Jurkat, Clone E6-1 (cell line): ENCODE measurements at places on chromosomes 5 and 9.
A peak's percentile ranks its signal among the peaks of the same experiment; 100 is the strongest.

DNA sequence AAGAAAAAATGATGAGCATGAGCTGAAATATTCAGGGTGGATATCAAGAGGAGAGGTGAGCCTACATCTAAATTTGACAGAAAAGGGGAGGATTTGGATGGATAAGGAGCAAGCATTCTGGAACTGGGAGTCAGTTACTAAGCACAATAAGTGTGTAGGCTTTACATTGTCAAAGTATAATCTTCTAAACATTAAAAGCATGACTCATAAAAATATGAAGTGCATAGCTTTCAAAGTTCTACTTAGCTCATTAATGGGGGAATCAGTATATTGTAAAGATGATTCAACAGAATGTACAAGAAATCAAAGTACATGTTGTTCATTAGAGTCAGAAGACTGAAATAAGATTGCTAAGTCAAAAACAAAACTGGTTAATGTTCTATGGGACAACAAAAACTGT is 248.0 kb upstream of the GAS1 start:
- DNase-seq, result no peak

DNA sequence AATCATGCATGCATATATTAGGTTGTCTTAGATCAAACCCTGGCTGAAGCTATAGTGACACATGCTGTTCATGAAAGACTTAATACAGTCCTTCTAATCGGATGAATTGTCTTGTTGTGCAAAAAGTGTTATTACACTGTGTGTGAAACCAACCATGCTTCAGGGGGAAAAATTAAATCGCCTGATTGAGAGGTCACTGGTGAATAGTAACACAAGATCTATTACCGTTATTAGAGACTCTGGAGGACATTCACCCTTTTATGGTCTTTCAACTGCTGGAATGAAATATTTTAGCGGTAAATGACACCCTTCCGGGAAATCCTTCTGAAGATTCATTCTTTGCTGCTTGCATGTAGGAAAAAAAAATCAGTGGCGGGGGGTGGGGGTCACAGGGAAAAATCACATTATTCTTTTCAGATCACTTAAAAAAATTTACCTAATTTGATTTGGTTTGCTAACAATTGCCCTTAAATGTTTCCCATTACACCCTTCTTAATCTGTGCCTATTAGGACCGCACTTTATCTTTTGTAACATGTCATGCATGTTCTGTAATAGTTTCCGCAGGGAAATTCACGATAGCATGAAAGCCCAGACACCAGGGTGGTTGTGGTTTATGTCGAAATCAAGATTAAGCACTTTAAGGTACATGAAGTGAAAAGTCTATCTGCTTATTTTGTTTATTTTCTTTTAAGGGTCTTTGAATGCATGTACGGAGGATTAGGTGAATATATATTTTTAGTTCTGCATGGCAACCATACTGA is 120.6 kb downstream of the FOCAD start:
- no peak for DNase-seq

GRCh38 chr9:128116104-128117083 is 11.1 kb downstream of the PTGES2 start:
- DNase-seq, result no peak

DNA sequence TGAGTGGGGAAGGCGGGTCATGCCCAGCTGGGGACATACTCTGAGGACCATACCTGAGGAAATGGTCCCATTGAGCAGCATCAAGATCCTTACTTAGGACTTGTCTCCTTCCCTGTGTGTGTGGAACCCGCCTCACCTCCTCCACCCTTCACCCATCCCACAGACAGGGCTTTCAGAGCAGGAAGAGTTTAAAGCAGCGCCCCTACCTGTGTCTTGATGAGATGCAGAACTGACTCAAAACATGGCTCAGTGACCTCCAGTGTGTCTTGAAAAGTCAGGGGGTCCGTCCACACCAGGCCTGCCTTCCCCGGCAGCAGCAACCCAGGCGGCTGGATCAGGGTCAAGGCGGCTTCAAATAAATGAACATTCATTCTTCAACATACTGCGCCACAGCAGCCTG is 38.4 kb downstream of the PLAC8L1 start:
- no peak for DNase-seq

DNA sequence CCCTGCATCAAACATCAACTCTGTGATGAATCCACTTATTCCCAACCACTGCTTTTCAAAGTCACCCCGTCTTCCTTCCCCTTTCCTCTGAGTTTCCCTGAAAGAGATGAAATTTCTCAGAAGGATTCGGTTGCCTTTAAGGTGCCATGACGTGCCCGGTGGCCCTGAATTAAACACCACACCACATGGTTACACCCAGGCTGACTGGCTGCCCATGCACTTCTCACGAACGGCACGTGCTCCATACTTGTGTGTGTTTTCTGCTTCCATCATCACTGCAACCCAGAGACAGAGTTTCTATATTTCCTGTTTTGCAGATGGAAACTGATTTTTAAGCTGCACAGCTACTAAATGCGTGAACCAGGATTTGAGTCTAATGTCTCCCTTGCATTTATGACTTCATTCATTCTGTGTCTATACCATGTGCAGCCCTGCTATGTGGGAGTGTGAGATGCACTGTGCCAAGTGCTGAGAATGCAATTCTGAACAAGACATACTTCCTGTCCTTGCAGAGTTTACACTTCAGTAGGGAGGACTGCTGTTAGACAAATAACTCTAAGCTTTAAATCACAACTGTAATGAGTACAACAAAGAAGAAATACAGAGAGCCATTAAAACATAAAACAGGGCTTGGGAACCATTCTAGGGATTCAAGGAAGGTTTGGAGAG is 162.9 kb downstream of the NXNL2 start:
- no peak for DNase-seq

- no peak for DNase-seq
Observed at GRCh38 chr5:133240425-133241091, 188.7 kb downstream of the HSPA4 start.

DNA sequence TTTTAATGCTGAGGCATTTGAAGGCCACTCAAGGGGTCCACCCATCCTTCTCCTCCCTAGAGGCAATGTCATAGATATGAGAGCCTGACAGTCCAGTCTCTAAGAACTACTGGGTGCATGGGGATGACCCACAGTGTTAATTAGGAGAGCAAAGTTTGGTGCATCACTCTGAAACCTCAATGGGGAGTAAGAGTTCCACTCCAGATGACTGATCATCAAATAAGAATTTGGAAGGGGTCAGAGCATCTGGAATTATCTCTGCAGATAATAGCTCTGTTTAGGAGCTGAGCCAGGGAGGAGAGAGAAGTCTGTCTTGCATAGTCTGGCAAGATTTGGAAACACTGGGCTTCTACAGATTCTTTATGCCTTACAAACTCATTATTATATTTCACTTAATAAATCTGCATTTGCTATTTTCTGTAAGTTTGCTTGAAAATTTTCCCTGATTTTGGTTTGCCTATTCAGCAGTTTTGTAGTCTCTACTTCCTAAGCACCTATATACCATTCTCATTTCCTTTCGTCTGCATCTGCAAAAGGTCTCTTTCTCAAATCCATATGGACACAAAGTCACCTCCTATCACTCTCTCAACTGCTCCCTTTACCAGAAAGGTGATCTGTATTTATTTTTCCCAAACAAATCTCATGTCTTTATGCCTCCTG is 27.7 kb downstream of the FGF10 start:
- DNase-seq, result no peak

DNA sequence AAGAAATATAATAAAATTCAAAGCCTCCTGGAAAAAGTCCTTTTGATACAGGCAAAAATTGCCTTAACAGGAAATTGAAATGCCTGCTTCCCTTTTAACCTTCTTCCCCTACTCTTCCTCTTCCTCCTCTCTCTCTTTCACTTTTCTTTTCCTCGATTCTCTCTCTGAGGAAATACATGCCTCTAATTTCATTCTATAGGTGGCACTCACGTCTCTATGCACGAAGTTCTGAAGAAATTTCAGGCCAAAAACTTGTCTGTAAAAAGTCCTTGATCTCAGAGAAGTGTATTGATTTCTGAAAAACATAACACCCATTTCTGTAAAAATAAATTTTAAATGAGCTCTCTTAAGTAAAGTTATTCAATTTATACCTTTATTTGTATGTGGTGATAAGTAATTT is 371.7 kb upstream of the IRX4 start:
- no peak for DNase-seq

DNA sequence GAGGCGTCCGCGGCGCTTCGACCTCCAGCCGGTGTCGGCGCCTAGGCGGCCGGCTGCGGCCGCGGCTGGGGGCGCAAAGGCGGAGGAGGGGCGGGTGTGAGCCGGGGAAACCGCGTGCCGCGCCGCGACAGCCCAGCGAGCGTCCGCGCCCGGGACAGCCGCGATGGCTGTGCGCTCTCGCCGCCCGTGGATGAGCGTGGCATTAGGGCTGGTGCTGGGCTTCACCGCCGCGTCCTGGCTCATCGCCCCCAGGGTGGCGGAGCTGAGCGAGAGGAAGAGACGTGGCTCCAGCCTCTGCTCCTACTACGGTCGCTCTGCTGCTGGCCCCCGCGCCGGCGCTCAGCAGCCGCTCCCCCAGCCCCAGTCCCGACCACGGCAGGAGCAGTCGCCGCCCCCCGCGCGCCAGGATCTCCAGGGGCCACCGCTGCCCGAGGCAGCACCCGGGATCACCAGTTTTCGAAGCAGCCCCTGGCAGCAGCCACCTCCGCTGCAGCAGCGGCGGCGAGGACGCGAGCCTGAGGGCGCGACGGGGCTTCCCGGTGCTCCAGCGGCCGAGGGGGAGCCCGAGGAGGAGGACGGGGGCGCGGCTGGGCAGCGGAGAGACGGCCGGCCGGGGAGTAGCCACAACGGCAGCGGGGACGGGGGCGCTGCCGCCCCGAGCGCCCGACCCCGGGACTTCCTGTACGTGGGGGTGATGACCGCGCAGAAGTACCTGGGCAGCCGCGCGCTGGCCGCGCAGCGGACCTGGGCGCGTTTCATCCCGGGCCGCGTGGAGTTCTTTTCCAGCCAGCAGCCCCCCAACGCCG is 605 bp downstream of the CHSY3 start:
- DNase-seq, result no peak

GRCh38 chr5:96470785-96471184 is 37.7 kb upstream of the PCSK1 start:
- DNase-seq, result no peak

DNA sequence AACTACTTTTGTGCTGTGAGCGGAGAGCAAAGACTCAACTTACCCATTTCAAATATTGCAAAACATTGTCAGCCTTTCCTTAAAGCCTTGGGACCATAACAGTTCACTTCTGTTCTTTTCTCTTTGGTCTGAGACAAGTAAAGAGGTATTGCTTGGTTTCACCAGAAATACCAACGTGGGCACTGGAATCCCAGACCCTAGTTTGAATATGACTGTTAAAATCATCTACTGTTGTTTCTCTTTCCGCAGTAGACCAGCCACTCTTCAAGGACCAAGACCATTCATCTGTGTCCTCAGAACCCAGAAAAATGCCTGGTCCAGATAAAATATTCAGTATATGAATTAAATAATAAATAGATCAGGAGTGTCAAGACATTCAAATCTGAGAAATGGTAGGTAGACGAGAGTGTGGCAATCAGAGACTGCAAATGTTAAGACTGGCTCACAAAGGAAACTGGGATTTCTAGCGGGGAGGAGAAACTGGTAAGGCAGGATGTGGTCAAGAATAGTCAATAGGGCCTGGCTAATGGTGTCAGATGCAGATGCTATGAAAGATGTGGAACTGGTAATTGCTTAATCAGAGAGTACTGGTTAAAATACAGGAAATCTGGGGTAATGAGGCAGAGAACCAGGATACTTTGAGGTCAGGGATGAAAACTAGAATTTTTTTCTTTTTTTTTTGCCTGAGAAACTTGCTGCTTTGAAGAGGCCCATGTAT is 82.1 kb upstream of the IL33 start:
- peak; percentile 57 for DNase-seq

DNA sequence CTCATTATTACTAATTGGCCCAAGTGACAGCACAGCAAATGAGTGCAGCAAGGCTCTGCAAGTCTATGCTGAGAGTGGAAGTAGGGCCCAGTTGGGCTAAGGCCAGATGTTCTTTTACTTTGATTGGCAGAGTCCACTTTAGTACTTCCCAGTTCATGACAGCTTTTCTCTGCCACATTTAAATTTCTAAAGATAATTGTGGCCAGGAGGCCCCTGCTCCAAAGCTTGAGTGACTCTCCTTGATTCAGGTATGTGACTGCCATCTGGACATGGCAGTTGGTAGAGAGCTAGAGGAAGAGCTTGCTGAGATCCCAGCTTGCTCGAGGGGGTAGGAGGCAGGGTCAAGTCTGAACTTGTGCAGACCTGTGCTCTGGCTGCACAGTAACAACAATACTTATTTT is 154.1 kb downstream of the CARTPT start:
- DNase-seq, result no peak

GRCh38 chr5:67416133-67416937 is 219.7 kb upstream of the CD180 start:
- peak; percentile 24 for DNase-seq

GRCh38 chr5:57002959-57003485 is 51.1 kb upstream of the MIER3 start:
- DNase-seq, result no peak

DNA sequence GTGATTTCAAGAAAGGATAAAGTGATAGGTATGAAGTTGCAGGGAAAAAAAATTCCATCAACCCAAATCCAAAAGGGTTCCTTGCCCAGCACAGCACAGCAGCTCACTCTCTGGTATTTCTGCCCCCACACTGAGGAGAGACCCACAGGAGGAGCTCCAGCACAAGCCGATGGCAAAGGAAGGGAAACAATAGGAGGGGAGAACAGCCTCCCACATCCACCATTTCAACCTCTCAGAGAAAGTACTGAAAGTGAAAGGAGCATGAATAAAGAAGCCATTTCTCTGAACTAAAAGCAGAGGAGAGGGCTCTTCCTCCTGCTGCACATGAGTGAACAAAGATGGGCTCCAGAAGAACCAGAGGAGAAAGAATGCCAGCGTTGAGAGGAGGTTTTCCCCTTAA is 54.9 kb upstream of the ZSWIM6 start:
- DNase-seq, result no peak

DNA sequence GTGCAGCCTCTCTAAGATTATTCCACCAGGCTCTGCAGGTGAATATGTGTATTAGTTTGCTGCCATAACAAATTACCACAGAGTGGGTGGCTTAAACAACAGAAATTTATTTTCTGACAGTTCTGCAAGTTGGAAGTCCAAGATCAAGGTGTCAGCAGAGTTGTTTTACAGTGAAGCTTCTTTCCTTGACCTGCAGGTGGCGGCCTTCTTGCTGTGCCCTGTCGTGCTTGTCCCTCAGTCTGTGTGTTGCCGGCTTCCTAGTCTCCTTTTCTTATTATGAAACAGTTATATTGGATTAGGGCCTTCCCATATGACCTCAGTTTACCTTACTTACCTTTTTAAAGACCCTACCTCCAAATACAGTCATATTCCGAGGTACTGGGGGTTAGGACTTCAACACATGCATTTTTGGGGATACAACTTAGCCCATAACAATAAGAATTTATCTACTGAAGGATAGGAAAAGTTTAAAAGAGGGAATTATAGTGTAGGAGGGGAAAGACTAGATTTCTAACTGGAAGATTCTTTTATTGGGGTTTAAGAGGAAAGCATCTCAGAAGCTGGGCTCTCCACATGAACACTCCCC is 97.4 kb downstream of the OSTF1 start:
- peak; percentile 58 for DNase-seq
